ENCODE measurements at places on chromosomes 11 and 22.

GRCh38 chr11:8988329-8989234 lies 15.2 kb downstream of the NRIP3 start:
- no peak for DNase-seq

DNA sequence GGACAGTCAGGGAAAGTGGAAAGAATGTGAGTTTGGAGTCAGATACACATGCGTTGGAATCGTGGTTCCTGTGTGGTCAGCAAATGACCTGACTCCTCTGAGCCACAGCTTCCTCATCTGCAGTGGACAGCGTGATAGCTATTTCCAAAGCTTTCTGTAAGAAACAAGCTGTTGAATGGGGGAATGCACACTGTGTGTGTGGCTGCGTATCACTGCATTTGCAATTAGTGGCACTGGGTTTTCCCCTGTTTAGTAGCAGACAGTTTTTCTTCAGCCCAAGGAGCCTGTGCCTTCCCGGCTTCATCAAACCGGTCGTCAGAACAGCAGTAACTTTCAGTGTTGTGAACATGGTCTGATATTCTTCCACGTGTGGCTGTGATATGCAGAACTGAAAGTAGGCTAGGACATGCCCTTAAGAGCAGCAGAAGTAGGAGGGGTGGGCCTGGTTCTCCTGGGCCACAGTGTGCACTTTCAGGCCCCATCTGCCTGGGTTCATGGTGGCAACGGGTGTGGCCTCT lies 121.5 kb downstream of the RRAS2 start:
- DNase-seq: no peak

DNA sequence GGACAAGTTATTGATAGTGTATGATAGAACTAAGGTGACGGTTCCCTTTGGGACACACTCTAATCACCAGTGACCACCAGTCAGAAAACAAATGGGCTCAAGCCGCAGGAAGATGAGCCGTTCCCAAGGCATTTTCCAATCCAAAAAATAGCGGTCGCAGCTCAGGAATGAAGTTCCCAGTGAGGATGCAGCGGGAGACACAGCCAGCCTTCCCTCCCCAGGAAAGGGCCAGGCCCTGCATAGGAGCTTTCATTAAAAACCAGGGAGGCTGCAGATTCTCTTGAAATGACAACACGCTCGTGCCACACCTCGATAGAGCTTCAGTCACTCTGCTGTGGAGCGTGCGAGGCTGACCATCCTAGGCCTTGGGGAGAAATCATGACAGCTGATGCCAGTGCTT lies 65.8 kb upstream of the WNT7B start:
- DNase-seq: no peak

DNA sequence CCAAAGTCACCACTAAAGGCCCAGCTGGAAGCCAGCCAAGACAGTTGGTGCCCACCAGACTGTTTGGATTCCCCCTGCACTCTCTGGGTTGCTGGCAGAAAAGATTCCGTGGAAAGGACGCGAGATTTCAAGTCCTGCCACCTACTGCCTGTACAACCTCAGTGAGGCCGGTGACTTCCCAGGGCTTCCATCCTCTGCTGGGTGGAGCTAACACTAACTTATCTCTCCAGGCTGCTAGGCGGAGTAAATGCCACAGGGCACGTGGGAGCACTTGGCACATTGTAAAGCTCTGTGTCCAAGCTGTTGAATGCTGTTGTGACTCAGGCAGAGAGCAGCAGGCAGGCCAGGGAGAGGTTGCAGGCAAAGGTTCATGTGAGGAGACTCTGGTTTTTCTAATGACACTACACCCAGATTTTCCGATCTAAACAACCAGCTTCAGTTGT lies 50.9 kb upstream of the CDON start:
- DNase-seq: no peak

DNA sequence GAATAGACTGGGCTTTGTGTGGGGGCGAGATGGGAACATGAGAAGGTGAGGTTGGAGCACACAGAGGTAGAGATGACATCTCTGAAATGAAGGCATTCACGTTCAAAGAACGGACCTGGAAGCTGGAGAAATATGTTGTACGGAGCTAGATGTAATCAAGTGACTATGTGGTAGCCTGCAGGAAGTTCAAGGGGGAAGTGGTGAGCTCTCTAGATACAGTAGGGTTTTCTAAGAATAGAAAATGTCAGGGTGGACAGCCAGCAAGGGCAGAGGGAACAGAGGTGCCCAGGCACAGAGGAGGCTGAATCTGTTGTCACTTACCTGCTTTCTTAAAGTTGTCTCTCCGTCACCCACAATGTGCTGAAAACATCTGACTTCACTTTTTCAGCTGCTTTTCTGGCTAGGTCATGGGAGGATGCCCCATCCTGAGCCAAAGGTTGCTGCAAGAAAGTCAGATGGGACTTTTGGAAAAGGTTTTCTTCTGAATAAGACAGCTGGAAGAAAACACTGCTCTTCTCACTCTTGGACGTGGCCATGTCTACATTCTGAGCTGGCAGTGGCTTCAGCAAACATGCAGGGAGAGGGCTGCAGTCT lies 171.5 kb upstream of the B3GAT1 start:
- DNase-seq: no peak

DNA sequence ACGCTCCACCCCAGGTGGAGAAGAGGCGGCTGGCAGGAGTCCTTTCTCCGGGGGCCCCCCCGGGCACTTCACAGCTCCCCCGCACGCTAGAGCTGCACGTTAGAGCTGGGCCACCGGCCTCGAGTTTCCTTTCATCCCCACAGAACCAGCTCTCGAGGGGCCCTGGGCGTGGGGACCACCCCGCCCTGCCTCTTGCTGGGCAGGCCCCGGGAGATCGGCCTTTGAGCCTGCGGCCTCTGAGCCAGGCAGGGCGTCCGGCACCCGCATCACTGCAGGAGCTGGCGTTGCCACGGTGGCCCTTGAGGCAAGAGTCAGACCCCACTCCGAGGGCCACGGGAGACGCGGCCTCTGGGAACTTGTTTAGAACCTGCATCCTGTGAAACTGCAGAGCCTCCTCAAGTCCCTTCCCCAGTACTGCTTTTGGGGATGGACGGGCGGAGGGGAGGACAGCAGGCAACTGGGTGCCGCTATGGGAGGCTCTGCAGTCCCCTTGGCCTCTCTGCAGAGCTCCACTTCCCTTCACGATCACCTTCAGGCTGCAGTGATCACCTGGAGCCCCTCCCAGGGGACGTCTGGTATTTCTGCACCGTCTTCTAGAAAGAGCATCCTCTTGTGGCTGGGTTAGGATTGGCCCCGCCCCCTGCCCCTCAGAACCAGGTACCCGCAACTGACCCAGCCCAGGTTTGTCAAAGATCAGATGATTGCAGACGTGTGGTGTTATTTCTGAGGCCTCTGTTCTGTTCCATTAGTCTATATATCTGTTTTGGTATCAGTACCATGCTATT lies 13.9 kb upstream of the GAL start:
- no peak for DNase-seq

DNA sequence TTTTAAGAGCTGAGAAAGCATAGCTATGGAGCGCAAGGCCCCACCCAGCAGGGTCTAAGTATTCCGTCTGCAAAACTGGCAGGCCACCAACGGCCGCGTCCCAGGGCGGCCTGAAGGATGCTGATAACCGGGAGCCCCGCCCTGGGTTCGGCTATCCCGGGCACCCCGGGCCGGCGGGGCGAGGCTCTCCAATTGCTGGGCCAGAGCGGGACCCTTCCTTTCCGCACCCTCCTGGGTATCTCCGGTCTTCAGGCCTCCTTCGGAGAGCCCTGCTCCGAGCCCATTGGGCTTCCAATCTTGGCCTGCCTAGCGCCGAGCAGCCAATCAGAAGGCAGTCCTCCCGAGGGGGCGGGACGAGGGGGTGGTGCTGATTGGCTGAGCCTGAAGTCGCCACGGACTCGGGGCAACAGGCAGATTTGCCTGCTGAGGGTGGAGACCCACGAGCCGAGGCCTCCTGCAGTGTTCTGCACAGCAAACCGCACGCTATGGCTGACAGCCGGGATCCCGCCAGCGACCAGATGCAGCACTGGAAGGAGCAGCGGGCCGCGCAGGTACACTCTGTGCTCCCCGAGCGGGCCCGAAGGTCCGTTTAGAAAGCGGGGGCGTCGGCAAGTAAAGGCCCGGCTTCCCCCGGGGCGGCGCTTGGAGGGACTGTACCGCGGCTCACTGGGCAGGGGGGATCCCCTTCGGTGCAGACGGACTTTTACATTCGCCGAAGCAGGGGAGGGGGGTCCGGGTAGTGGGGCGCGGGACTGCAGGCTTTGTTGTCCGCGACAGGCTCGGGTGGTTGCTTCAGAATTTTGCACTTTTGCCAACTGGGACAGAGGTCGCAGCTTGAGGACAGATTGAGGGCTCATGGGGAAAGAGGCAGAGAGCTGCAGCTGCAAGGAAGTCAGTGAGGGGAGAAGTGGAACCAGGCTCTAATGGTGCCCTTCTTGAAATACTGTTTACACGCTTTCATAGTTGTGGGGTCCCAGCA lies at the start of gene CAT:
Gene CAT (plus strand): TSS at position 406 of the 979 bp plus-strand sequence. CDS start 80 bp downstream, at position 486.
- DNase-seq: peak; percentile 94

DNA sequence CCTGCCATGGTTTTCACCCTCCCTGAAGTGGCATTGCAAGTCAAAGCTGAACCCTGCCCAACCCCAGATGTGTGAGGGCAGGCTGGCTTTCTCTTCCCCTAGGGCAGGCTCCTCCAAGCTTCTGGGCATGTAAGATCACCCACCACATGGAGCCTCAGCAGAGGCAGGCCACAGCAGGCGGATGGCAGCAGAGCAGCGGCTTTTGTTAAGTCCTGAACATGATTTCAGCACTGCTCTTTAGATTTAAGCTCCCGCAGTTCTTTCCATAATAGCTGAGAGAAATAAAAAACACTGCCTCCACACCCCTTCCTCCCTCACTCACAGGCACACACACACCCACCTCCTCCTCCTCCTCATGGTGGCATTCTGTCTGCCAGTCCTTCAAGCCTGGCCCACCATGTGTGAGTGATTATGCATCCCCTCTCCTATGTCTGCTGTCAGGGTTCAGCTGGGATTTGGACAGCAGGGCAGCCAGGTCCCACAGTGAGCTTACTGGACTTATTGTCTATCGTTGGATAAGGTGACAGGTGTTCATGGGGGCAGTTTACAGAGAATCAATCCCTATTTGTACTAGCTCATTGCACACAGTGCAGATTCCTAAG lies 5.0 kb upstream of the NTM start:
- DNase-seq: no peak

DNA sequence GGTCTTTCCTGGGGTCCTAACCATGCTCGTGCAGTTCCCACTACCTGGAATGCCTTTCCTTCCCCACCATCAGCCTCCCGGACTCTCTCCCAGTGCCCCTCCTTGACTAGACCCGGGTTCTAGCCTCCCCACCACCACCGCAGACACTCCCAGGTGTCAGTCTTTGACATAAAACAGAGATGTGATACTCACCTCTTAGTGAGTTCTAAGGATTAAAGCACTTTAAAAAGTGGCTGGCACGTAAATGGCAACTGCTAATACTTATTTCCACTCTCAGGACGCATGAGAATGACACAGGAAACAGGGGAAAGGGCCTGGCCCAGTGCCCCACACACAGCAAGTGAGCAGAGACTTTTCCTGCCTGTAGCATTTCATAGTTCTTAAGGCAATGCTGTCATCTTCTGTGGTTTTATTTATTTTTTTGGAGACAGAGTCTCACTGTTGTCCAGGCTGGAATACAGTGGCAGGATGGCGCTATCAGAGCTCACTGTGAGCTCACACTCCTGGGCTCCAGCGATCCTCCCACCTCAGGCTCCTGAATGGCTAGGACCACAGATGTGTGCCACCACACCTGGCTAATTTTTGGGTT lies 1.9 kb upstream of the SLC25A45 start:
- no peak for DNase-seq

- no peak for DNase-seq
These were observed 526.2 kb upstream of the B3GAT1 start for GRCh38 chr11:134938212-134938611.

DNA sequence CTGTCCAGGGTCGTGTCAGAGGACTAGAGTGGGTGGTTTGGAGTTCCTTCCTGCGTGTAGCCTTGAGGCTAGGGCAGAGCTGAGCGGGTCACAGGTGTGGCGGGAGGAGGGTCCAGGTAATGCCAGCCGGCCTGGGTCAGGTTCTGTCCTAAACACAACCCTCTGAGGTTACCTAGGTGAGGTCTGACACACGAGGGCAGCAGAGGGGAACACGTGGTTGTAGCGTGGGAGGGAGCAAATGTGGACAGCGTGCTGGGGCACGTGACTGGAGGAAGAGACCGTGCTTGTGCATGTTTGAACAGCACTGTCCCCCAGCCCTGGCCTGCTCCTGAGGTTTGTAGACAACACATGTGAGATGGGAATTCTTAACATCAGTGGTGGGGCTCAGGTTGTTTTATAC lies 13.1 kb downstream of the MOV10L1 start:
- no peak for DNase-seq

- no peak for DNase-seq
These were observed 249.7 kb downstream of the AASDHPPT start for GRCh38 chr11:106327134-106327533.

DNA sequence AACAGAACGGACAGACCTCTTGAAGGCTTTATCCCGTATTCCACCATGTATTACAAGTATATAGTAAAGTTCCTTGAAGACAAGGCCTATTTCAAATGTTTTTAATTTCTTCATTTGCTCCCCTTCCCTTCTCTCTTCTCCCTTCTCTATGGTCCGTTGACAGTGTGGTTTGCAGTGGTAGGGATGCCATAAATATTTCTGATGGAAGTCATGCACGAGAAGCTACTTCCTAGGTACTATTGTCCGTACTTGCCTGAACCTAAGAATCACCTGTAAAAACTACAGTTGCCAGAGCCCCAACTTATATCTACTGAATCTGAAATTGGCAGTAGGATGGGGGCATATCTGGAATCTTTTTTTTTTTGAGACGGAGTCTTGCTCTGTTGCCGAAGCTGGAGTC lies 2.8 kb downstream of the PISD start:
- no peak for DNase-seq

DNA sequence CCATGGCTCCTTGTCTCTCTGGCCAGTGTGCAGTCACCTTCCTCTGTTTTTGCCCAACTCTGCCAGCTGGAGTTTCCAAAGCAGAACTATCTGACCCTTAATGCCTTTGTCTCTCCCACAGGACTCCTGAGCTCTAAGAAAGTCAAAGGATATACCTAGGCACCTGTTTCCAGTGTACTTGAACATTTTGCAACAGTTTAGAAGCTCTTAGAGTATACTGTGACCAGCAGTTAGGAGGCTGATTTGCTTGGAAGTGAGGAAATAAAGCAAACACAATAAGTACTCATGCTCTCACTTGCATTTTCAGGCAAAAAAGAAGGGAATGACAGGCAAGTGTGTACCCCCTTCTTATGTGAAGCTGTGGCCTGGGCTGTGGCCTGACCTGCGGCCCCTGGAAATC lies 204.3 kb upstream of the PLET1 start:
- no peak for DNase-seq

DNA sequence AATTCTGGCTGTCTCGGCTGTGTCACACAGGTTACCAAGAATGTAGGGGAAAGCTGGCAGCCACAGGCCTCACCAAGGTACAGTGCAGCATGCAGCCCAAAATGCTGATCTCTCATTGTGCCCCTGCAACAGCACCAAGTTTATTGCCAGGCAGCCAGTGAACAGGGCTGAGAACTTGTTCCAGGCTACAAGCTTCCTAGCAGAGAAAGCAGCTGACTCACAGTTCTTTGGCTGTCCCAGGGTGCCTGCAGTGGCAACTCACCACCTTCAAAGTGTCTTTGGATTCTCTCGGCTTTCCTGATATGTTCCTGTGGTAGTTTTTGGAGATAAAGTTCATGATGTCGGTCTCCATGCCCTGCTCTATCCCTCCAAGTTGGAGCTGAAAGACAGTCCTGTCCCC lies 719.1 kb upstream of the ANO3 start:
- DNase-seq: no peak

All from activated CD4-positive, alpha-beta T cell treated with anti-CD3 and anti-CD28 coated beads for 1 hour (primary cell).